ENCODE measurements at places on chromosomes 7 and 10.

DNA sequence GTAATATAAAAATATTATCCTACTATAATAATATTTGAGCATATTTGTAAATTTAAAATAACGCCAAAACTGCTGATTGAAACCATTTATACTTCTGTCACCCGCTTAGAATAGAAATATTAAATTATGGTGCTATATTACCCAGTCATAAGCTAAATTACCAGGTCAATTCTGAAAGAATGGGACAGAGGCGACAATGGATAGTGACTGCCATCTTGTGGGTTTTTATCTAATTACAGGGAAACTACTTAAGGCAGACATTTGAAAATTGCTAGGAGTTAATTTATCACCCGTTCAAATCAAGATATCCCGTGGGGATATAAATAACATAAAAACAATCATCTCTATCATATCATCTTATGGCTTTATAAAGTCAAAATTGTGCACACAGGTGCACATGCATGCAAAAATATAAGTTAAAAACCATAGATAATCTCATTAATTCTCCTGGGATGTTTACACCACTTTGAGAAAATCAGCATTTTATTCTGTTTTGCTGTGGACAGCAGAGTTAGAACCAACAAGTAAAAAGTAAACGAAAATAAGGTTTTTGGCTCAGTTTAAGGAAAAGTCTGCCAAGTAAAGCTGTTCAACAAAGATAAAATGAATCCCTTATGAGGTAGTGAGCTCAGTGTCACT, 41.3 kb upstream of the HPSE2 start:
- no peak for DNase-seq

GRCh38 chr7:30920584-30921539, 9.2 kb downstream of the AQP1 start:
- DNase-seq: peak; percentile 33

DNA sequence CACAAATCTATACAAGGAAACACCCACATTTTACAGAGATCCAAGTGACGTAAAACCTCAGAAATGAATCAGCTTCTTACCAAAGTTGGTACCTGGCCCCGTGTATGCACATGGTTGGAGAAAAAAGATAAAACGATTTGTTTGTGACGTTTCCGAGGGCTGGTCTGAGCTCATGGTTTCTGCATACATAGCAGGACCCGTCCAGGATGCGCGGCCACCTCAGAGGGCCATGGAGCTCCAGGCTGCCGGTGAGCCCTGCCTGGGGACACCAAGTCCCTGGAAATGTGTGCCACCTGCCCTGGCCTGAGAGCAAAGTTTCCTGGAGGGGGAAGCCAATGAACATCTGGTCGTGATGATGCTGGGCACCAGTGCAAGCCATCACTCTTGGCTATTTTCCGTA, 402.6 kb upstream of the MKI67 start:
- DNase-seq: no peak

- no peak for DNase-seq
These were observed 64.0 kb downstream of the MTPAP start for GRCh38 chr10:30284865-30285594.

DNA sequence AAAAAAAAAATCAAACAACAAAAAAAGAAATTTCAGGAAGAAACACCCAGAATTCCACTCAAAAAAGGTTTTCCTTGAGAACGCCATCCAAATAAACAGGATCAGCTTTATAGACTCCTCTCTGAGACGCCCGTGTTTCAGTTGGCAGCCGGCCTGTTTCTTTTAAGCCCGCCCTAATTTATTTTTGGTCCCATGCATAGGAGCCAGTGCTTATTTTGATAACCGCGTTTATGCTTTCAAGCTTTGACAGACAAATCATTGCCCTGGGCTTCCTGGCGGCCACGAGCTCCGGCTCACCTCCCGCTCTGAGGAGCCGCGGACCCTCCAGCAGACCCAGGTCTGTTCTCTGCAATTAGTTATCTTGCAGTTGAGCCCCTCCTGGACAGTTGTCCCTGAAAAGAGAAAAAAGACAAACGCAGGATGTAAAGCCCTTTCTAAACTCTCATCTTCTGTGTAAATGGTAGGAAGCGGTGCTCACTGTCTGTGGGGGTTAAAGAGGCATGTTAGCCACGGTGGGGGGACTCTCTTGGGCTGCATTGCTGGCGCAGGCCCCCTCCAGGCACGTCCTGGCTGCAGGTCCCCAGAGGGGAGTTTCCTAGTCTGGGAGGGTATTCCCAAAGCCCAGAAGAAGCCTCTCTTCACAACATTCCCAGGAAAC, 22.2 kb upstream of the UNCX start:
- no peak for DNase-seq

DNA sequence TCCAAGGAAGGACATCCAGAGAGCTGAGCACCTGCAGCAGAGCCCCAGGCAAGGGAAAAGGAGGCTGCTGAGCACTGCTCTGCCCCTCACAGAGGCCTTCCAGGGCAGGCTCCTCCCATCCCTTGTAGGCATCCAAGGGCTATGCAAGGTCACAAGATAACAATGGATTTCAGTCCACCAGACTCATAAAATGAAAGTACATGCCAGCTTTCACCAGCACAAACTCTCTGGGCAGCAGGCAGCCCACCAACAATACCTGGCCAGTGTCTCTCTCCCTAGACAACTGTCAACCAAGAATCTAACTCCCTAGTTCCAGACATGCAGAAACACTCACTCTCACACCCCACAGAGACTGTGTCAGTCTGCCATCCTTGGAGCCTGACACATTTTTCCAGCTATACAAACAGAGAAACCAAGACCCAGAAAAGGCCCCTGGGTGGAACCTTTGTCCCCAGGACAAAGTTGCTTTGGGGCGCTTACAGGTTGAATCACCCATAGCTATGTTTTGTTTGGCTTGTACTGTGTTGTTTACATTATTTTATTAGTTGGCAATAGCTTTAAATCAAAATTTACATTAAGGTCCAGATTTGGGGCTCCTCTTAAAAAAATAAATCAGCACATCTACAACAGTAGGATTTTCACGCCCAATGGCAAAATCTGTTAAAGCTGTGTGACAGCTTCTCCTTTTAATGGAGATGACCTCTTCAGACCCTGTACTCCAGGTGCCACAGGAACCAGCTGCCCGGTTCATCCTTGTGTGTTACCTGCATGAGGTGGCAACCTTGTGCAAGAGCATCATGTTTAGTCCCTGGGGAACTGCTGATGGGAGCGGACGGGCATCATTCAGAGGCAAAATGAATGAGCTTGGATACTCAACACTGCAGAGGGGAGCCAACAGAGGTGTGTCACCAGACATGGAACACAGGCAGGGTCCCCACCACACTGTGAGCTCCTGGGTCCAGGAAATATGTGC, 5.2 kb downstream of the GRID1 start:
- DNase-seq: no peak

GRCh38 chr10:14588084-14588937, 186.4 kb downstream of the FAM107B start:
- DNase-seq: peak; percentile 98

GRCh38 chr7:45068236-45069023, 20.3 kb downstream of the NACAD start:
- no peak for DNase-seq

DNA sequence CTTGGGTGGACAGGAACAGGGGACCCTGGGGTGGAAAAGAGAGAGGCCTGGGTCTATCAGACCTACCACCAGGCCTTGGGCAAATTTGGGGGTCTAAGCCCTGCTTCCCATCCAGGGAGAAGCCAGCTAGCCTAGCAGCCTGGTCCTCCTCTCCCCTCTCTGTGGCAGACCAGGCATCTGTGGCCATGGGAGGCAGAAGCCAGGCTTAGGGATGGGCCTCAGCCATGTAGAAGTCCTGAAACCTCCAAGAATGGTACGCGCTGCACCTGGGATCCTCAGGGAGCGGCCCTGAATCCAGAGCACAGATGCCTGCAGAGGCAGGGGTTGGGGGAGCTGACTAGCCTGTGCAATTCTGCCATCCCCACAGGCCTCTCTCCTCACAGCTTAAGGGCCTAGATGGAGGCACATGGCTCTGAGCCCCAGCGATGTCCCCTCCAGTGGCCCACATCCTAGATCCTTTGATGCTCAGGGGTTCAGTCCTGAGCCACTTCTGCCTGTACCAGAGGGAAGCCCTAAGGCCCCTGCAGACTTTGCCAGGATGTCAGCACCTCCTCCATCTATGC, 21.2 kb downstream of the GRID1 start:
- no peak for DNase-seq

DNA sequence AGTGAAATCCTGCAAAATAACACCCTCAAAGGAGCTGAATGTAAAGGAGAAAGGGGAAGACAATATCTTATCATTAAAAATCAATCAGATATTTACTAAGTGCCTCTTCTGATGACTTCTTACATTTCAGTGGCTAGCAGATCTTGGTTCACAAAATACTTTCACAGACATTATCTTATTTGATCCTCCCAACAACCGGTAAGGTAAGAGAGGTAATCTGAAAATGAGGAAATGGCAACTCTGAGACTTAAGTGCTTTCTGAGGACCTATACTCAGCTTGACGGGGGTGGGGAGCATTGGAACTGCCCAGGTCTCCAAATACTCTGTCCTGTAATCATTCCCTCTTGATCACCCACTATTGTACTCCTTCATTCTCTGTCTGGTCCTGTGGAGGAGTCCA, 144.6 kb upstream of the MKLN1 start:
- no peak for DNase-seq
